ENCODE measurements at places on chromosomes 2 and 18.

GRCh38 chr2:28377195-28377816 lies 15.4 kb upstream of the FOSL2 start:
- DNase-seq, result no peak

DNA sequence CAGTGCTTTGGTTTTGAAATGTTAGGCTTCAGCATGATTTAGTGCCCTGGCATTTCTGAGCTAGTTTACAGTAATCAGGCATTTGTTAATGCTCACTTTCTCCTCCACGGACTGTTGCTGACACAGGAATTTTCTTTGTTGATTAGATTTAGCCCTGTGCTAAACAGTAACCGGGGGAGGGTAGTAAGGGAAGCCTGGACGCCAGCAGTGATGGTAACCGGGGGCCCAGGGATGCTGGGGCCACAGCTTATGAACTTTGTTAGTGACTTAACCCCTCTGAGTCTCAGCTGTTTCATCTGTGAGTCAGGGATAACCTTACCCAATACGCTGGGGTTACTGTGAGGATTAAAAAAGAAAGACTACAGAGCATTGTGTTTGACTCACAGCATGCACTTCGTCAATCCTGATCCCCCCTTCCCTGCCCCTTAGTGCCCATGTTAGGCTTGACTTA lies 33.5 kb downstream of the KLHL29 start:
- DNase-seq, result no peak

DNA sequence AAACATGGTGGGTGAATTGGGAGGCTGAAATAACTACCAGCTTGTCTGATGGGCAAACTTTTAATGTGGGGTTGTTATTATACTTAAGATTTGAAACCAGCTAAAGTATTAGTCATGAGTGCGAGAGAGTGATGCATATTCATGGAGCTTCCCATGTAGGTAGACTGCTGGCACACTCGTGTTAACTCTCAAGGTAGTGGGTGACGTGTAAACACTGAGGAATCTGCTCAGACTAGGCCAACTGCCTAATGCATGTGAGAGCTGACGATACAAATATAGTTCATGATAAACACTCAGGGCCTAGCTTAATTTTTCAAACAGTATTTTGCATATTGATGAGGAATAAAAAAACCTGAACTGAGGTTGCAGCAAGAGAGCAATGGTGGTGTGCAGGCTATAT lies 1165.7 kb upstream of the PIK3C3 start:
- DNase-seq, result no peak

GRCh38 chr2:29520001-29520400 lies 401.4 kb downstream of the ALK start:
- no peak for DNase-seq

GRCh38 chr2:65762068-65762467 lies 329.7 kb upstream of the SPRED2 start:
- no peak for DNase-seq

DNA sequence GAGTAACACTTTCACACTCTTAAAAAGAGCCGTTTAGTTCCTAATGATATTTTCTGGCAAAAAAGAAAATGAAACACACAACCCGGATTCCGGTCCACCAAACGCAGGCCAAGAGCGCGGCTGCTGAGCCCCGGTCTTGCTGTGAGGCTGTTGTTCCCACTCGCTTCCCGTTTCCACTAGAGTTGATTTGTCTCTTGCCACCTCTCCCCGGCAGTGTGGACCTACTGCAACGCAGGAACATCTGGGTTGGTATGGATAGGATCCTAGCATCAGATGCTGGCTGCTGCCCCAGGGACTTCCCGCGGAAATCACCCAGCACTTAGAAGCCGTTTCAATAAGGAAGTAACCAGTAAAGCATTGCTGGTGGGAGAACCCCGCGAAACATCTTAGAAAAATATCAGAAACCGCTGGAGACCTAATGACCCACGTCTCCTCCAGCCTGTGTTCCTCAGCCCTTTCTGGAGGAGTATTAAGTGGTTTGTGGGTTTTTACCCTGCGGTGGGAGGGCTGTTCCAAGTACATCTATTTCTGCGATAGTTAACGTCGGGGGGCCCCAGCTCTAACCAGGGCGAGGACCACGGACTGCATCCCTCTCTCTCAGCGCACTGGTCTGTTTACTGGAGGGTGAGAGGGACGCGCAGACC lies 939 bp downstream of the DOCK10 start:
- DNase-seq, result peak; percentile 62

DNA sequence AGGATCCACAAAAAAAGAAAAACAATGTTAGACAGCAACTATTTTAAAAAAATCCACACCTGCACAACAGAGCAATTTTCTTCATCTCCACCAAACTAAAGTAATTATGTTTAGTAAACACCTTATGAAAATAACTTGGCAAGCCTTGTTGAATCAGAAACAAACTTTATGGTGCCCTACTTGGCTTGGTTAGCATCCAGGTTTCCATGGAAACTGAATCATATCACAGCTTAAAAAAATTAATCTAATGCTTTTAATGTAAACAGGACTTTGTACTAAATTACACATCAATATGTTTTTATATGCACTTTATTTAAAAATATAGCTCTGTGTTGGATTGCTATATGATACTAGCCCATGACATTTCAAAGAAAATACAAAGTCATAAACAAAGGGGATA lies 1882.4 kb downstream of the SUCLG1 start:
- DNase-seq, result no peak

DNA sequence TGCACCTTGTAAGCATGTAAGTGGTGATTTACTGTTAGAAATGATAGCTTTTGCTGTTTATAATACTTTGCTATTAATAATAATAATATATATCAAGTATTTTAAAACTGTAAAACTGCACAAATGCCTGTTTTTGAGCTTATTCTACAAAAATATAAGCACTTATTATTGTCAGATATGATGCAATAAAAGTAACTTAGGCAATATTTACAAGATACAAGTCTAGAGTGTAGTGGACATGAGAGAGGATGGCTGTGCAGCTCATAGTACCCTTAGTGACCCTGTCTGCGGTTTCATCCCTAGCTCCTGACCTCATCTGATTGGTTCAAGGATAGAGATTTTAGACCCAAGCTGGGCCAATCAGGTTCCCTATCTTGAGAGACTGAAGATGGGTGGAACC lies 178.4 kb downstream of the MTX2 start:
- DNase-seq, result no peak

GRCh38 chr2:232137356-232138147 lies 176.0 kb downstream of the DIS3L2 start:
- DNase-seq, result no peak

DNA sequence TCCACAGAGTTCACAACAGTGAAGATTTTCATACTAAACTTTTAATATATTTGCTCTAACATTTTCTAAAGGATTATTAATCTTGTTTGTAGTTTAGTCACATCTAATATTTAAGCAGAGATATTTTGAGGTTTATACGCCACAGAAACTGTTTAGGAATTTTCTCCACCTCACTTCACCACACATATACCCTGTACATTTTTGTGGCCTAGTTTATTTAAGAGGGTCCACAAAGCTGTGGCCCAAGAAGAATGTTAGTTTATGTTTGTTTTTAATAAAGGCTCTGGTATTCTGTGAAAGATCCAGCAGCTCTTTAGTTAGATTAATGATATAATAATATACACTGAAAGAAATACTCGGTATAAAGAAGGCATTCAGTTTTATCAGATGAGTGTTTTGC lies 132.7 kb upstream of the TTC27 start:
- DNase-seq, result no peak

GRCh38 chr2:146908776-146909175 lies 936.1 kb upstream of the ACVR2A start:
- no peak for DNase-seq

GRCh38 chr2:237886685-237887481 lies 27.5 kb downstream of the RAMP1 start:
- DNase-seq, result no peak

- no peak for DNase-seq
Observed at GRCh38 chr2:230318190-230319121, 8.5 kb upstream of the SP140L start.

- DNase-seq, result no peak
Observed at GRCh38 chr2:234565201-234565600, 68.3 kb upstream of the ARL4C start.

GRCh38 chr2:168196764-168197180 lies 50.6 kb downstream of the STK39 start:
- no peak for DNase-seq

DNA sequence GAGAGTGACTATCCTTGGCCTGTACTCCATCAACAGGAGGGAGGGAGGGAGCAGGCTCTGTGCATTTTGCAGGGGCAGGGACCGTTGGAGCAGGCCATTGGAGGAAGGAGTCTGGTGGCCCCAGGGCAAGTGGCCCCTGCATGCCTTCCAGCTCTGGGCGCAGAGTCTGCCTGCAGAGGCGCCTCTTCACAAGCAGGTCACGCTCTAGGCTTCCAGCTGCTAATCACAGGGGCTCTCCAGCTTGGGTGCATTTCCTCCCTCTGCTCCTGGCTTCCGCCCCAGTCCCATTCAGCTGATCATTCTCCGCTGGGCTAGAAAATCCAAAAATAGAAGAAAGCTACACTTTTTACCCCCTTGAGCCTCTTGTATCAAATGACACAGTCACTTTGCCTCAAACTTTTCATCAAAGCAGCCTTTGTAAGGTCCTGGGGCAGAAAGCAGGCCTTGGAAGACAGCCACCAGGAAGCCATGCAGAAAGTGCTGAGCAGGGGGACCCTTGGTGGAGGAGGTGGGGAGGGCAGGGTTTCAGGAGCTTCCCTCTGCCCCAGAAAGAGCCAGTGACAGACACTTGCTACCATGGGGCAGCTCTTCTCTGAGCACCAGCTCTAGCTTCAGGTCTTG lies 11.3 kb downstream of the TMEM247 start:
- no peak for DNase-seq

- DNase-seq, result no peak
Observed at GRCh38 chr18:26536032-26536431, 12.3 kb downstream of the KCTD1 start.

DNA sequence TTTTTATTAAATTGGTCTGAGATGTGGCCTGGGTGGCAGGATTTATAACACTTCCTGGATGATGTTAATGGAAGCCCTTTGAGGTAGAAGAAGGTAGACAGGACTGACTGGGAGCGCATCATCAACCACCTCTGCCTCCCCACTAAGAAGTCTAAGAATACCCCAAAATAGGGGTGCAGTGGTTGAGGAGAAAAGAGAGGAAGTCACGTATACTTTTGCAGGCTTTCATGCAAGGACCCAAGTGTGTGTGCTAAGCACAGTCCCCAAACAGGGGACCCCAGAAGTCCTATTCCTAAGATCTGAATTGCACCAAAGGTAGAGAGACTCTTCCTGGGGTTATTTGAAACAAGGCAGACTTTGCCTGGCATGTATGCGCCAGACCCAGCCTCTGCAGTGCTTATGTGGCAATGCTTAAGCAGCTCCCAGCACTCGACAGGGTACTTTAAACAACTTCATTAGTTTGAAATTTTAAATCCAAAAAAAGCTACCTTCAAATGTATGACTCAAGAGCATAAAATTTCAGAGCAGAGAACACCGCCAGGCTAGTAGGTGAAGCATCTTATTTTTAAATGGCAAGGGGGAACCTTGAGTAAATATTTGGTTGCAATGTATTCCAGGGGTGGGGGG lies 35.3 kb downstream of the BCL2 start:
- no peak for DNase-seq

GRCh38 chr2:30935795-30936194 lies 128.5 kb upstream of the CAPN13 start:
- no peak for DNase-seq

- no peak for DNase-seq
Observed at GRCh38 chr18:49273241-49273880, 187.1 kb downstream of the DYM start.

DNA sequence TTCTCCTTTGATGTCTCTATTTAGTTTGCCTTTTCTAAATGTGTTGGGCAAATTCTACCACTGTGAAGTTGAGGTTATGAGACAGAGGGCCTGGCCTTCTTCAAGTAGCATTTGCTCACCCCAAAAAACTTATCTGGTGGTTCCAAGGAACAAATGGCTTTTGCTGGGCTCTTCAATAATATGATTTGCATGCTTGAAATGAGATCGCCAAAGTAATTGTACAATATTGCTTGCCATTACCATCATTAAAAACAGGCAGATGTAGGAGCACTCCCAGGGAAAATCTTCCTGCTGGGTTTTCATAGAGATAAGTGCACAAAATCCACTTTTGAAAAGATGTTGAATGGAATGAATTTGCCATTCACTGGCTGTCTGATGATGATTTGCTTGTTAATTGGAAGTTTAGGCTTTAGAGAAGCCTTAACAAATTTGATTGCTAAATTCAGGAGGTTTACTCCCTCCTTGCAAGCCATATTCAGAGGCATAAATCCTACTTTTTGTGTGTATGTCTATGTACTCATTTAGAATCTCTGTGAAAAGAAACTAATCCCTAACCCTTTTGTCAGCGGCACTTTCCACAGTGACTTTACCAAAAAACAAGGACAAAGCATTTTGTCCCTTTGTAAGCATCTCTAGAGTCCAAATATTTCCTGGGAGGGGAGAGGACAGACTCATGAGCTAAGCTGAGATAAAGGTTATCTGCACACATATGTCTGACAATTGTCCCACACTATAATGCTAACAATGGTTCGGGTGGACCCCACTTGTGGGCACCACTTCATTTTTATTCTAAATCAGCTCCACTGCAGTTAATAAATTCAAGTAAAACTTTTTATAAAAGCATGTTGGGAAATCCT lies 240.8 kb upstream of the PIK3C3 start:
- no peak for DNase-seq

- DNase-seq, result no peak
Observed at GRCh38 chr2:18814387-18814786, 225.0 kb upstream of the NT5C1B start.

DNA sequence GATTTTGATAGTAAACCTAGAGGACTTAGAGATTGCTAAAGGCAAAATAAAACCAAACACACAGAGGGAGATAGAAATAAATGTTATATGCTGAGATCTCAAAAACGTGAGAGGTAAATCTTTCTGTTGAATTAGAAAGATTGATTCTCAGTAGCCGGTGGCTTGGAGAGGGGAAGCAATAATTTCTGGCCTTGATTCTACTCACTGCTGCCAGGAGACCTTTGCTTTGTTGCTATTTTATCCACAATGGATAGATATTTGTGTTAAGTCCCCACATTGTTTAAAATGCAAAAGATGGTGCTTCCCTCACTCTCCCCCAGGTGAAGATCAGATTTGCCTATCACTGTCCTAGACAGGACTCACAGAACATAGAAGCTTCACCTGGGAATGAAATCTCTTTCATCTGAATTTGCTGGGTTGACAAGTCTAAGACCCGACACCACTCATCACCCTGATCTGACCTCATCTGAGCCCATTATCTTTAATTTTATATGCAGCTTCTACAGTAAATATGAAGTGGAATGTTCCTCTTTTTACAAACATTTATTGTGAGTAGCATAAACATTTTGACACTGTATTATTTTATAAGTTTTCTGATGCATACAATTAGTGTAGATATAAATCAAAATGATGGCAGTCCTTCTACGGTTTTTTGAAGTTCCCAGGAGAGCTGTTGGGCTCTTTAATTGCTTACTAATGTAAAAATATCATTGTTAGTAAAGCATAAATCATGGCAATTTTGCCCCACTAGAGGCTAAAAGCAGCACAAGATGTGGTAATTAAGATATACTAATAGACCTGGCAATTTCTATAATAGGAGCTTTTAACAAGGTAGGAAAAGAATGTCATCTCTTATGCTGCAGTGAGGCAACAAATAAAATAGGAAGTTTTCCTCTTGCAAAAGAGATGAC lies 149.7 kb downstream of the DCC start:
- DNase-seq, result no peak

GRCh38 chr2:223563462-223563861 lies 38.7 kb downstream of the SCG2 start:
- DNase-seq, result no peak

Data from activated B cell treated with CpG ODN at 0.5 μM for 24 hours (primary cell).